ENCODE measurements at places on chromosomes 7 and 10. TPM values are rescaled to one million over a fixed set of nuclear protein-coding genes. Genes with fewer than 3 reads are reported as not detected.
A peak's percentile ranks its signal among the peaks of the same experiment; 100 is the strongest.

Gene LCOR
- 57.9 TPM for total RNA-seq

Gene NUTM2A
- 0.25 TPM for total RNA-seq

GRCh38 chr7:87156709-87157108 is 4.5 kb downstream of the DMTF1 start:
- no peak for DNase-seq

GRCh38 chr10:97781618-97782331 is 10.0 kb upstream of the SFRP5 start:
- peak; percentile 41 for DNase-seq

DNA sequence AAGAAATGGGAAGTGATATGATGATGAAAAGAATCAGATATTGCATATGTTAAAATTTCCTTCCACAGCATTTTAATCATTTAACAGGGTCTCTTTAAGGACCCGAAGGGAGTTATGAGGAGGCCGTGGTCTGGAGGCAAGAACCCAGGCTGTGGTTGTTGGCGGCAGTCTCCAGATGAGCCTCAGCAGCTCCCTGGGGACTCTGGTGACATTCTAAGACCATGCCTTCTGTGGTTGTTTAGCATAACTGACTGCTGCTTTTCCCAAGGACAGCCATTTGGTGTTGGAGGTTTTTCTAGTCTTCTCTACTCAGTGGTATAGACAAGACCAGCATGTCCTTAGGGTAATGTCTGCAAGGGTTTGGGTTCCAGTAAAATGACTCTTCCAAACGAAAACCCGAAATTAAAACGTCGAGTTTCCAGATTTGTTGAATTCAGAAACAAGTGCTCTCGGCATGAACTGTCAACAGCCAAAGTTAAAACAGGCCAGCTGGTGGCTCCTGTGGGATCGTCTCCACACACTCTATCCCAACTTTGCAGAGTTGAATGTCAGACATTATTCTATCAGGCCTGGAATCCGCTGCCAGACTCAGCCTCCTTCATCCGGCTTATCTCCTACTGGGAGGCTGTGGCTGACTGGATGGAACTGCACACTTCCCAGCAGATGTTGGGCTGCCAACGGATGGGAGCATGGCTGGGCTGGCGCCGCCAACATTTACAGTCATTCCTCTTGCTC is 183.1 kb downstream of the TAX1BP1 start:
- no peak for DNase-seq

- DNase-seq: no peak
Measured at GRCh38 chr7:21733837-21734236, 191.0 kb downstream of the DNAH11 start.

Gene AVL9
- 24.7 TPM for total RNA-seq

DNA sequence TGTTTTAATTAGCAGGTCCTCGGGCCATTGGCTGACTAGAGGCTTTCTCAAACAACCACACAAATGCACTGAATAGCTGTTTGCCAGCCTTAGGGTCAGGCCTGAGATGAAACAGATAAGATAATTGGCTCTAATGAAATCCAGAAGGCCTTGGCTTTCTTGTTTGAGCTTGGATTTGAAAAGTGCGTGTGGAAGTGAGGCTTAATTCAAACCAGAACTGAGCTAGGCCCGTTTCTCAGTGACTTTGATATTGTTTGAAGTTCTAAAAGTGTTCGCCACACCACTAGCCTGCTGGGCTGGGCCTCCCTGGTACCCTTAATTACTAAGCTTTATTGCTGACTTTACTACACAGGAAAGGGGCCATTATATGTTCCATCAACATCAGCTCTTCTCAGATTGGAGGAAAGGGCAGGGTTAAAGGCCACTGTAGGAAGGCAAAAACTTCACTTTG is 270.6 kb downstream of the TWIST1 start:
- DNase-seq: no peak

- no peak for DNase-seq
Measured at GRCh38 chr7:44275957-44276570, 49.3 kb downstream of the CAMK2B start.

Gene EVX1
- total RNA-seq: not detected

DNA sequence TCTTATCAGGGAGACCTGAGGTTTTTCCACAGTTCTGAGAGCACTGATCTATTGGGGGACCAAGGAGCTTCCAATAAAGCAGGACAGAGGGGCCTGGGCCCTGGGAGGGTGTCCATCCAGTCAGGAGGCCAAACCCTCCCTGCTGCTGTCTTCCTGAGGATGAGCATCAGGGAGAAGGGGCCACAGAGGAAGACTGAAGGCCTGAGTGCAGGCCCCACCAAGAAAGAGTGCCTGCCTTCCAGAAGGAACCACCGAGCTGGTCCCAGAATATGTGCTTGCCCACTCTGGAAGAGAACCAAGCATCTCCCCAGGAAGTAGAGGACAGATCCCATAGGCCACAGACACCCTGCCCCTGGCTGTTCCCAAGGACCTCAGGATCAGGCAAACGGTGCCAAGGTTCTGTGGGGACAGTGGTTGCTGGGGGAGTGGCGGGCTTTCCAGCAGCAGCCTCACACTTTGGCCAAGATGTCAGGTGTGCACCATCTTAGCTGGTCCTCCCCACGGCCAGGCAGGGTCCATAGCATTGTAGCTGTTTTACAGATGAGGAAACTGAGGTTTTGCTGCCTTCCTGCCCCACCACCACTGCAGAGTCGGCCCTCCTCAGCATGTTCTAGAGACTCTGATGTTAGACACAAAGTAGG is 199.4 kb downstream of the GRID1 start:
- no peak for DNase-seq

GRCh38 chr10:98269435-98269912 is 1.5 kb upstream of the LOXL4 start:
- DNase-seq: no peak

DNA sequence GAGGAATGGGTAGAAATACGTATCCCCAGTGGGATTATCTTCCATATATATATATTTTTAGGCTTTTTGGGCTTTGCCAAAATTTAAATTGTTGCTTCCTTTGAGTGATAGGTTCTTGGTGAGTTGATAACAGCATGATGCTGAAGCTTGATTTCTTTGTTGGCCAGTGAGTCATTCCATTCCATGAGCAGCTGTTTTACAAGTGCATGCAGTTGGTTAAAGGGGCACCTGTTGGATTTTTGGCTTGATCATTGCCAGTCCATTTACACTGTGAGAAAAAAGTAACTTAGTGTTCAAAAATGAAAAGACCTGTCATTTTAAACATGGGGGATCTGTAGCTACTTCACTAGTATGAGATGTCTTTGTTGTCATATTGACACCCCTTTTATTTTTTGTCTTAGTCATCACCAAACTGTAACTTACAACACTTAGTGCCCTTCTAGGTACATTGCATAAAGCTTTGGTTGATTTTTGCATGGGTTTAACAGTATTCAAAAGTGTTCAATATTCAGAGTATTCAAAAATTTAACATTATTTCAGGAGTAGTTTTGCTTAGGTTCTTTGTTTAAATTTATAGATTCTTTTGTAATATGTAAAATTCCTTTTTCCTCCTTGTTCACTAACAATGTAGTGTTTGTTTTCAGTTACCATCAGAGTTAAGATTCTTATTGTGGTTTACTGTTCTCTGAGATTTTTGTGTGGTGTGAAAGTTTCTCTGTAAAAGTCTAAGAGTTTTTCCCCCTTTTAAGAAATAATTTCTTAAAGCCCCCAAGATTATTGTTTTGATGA is 8.8 kb downstream of the AKAP9 start:
- no peak for DNase-seq

GRCh38 chr10:95389982-95390381 is 99.2 kb upstream of the PDLIM1 start:
- no peak for DNase-seq

GRCh38 chr7:24102988-24103387 is 181.0 kb upstream of the NPY start:
- DNase-seq: no peak

GRCh38 chr10:2686691-2687090 is 380.7 kb upstream of the PFKP start:
- no peak for DNase-seq

Gene OR9A2
- not detected for total RNA-seq

GRCh38 chr7:149310113-149310836 is 48.3 kb downstream of the ZNF783 start:
- peak; percentile 44 for DNase-seq

GRCh38 chr10:103680869-103681236 is 174.5 kb downstream of the SH3PXD2A start:
- DNase-seq: no peak

- DNase-seq: no peak
Measured at GRCh38 chr10:80413271-80413996, 5.1 kb downstream of the PRXL2A start.

- no peak for DNase-seq
Measured at GRCh38 chr10:122263971-122264370, 7.1 kb upstream of the BTBD16 start.

GRCh38 chr7:120998520-120998919 is 10.0 kb downstream of the CPED1 start:
- no peak for DNase-seq

Gene AGR3
- not detected for total RNA-seq

DNA sequence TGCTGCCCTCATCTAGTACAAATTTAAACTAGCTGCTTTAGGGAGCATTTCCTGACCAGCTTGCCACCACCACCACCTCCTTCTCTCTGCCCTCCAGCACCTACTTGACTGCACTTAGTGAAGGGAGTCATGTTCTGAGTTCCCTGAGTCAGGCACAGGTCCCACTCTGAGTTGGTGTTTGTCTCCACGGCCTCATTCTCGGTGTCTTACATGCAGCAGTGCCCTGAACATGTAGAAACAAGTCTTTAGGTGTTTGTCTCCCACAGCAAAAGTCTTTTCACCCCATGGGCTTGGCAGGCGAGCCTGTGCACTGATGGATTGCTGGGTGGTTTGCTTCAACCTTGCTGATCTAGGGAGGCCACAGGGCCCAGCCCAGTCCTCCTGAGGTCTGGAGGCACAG is 16.9 kb downstream of the TSPAN14 start:
- DNase-seq: no peak

Gene PNLIPRP2
- total RNA-seq: not detected

Gene KNDC1
- not detected for total RNA-seq

GRCh38 chr7:41825927-41826480 is 123.1 kb upstream of the INHBA start:
- no peak for DNase-seq

- DNase-seq: peak; percentile 80
Measured at GRCh38 chr10:29658984-29659965, 24.5 kb upstream of the SVIL start.

Gene OR2A1
- total RNA-seq: not detected

DNA sequence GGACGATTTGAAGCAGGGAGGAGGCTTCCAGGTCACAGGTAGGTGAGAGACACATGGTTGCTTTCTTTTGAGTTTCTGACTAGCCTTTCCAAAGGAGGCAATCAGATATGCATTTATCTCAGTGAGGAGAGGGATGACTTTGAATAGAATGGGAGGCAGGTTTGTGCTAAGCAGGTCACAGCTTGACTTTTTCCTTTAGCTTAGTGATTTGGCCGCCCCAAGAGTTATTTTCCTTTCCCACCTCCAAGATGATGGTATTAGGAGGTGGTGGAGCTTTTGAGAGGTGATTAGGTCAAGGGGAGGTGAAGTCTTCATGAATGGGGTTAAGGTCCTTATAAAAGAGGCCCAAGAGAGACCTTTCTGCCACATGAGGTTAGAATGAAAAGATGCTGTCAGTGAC is 443.7 kb downstream of the TYW1 start:
- no peak for DNase-seq

Gene SEC23IP
- 16.2 TPM for total RNA-seq

- DNase-seq: no peak
Measured at GRCh38 chr7:70627461-70627860, 504.5 kb upstream of the GALNT17 start.

Gene TRAPPC14
- 40.6 TPM for total RNA-seq

DNA sequence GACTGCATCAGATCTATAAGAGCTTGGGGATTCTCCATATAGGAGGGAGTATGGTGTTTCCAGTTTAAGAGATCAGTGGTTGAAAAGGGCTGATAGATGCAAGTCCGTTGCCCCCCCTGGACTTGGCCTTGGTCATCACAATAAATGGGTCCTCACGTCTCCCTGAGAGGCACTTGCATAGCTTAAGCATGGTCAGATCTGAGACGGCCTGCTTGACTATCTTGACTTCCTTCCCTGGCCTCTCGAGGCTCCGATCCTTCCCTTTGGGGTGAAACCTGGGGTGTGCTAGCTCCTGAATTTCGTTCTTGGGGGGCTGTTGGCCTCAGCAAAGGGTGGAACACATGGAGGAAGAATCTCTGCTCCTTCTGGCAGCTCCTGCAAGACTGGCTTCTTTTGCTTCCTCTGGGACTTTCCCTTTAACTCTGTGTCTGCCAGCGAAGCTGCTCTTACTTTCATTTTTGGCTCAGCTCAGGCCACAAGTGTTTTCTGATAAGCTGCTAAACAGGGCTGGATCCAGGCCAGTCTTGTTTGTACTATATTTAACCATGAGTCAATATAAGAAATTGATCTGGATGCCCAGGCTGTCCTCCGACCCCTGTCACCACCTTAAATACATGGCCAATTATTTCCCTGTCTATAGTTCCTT is 11.2 kb upstream of the ZNF485 start:
- DNase-seq: no peak

Gene INMT
- total RNA-seq: not detected

DNA sequence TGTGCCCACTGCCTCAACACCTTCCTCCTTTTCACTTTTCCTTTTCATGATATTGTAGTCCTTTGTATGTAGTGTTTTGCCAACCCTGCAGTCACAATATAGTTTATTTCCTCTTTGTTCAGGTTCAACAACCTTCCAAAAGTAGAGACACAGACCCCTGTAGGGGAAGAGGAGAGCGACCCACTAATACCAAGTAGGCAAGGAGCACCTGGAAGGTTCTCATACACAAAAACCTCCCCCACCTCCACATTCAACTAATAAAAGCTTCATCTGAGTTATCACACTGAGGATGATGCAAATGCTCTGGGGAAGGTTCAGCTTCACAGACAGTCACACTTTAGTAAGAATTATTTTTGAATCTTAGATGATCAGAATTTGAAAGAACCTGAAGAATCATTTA is 41.6 kb downstream of the PIK3AP1 start:
- no peak for DNase-seq

Gene C7orf25
- total RNA-seq: 2.1 TPM

GRCh38 chr7:156665101-156665500 is 24.5 kb downstream of the RNF32 start:
- no peak for DNase-seq

Gene DNA2
- total RNA-seq: 9.9 TPM

DNA sequence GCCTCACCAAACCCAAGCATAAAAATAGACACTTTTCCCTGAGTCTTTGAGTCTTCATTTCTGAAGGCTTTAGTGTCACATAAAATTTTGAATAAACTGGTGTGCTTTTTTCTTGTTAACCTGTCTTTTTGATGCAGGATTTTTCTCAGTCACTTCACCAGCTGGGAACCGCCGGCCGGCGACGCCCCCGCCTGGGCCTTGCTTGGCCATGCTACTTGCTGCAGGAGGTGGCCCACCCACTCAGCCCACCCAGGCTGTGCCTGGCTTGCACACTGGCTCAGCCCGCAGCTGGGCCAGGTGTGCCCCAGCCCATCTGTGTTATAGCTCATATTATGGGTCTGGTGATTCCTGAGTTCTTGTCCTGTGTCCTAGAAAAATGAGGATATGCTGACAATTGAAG is 247.4 kb upstream of the CACNA2D1 start:
- DNase-seq: no peak

GRCh38 chr10:60073781-60074656 is 167.7 kb upstream of the CCDC6 start:
- DNase-seq: no peak
